Effector CD8-positive, alpha-beta T cell (primary cell): ENCODE measurements at places on chromosomes 3 and 15.

GRCh38 chr3:139588450-139588849, 48.9 kb upstream of the RBP1 start:
- DNase-seq: no peak

DNA sequence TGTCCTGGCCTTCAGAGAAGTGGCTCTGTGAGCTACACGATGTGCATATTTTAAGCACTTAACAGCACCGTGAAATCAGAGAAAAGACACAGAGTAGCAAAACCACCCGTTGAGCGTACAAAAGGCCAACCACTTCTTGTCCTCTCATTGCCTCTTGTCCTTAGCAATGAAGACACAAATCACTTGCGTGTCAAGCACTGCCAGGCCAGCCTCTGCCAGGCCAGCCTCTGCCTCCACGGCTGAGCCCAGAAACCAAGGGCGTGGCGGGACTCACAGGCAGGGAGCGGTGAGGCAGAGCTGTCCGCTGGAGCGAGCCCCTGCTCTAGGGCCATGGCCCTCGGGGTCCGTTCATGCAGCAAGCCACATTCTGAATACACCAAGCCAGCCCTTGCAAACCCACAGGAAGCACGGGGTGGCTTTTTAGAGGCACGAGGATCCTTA, 4.0 kb downstream of the MUC4 start:
- no peak for DNase-seq

GRCh38 chr3:190863119-190863465, 598 bp upstream of the GMNC start:
- DNase-seq: no peak

DNA sequence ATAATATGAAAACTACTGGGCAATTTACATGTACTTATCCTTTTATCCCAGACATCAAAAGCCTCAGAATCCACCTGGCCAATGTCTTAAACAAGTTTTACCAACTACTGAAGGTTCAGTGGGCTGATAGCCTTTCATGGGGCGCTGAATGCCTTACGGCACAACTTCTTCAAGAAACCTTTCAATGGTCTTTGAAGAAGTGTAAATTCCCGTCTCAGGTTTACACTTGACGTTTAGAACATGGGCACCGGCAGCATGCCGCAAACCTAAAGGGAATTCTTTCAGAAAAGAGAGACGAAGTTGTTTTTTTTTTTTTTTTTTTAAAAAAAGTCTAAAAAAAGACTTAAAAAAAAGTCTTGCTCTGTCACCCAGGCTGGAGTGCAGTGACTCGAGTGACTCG, 39.7 kb downstream of the ETV5 start:
- no peak for DNase-seq
